ENCODE measurements at places on chromosomes 4 and X.

GRCh38 chr4:84647312-84647884, 64.5 kb downstream of the CDS1 start:
- DNase-seq: no peak

DNA sequence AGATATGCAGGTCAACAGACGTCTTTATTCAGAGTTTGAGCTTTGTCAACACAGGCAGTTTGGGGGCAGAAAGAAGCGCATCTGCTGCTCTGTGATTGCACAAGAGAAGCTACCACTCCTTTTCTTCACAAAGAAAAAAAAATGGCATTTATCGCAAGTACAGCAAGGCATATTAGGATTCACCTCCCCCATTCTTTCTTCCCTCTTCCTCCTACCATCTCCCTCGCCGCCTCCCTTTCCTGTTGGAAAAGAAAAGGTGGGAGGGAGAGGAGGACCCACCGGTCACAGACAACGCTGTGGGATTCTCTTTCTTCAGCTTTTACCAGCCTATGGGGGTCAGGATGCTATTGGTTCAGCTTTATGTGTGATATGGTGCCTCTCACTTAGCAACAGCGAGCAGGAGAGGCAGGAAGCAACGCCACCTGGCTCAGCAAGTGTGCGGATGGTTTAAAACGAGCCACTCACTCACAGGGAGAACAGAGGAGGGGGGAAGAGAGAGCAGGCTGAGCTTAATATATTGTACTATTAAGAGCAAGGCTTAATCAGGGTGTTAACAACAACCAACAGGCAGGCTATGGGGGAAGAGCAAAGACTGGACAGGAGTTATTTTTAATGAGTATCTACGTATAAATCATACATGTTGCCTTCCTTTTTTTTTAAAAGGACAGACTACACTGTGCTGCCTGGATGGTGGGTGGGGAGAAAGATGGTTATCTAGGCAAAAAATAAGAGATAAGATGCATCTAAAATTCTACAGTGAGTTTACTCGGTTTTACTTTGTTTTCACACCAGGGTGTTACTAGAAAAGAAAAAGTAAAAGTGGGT, 104.7 kb downstream of the MAML3 start:
- peak; percentile 15 for DNase-seq

- no peak for DNase-seq
Measured at GRCh38 chr4:54904953-54905352, 220.4 kb downstream of the KDR start.

DNA sequence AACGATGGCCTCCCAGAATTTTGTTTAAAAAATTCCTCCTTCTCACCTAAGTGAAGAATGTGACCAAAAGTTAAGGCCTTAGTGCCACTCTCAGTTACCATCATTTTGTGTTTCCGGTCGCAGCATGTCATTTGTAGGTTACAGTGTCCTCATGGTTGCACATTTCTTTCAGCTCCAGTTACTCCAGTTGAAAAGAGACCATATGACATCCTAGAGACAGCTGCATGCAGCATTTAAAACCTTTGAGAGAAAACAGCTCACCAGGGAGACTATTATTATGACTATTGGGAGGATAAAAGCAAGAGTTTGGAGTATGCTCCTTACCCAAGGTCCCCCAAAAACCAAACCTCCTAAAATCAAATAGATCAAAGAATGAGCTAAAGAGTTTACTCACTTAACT, 45.8 kb downstream of the MGARP start:
- no peak for DNase-seq

DNA sequence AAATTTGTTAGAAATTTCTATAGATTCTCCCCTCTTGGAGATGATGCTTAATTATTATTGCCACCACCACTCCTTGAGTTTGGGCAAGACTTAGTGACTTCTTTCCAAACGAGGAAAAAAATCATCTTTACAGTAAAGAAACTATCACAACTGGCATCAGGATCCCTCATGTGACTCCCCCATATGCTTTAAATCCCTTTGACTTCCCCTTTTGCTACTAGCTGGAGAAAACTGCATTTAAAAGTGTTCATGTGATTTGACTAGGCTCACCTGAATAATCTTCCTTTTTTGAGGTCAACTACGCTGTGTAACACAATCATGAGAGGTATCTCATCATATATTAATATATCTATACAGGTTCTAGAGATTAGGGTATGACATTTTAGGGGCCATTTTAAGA, 30.3 kb upstream of the ENOX2 start:
- DNase-seq: no peak

GRCh38 chrX:17605676-17606075, 131.6 kb upstream of the SCML1 start:
- DNase-seq: no peak

DNA sequence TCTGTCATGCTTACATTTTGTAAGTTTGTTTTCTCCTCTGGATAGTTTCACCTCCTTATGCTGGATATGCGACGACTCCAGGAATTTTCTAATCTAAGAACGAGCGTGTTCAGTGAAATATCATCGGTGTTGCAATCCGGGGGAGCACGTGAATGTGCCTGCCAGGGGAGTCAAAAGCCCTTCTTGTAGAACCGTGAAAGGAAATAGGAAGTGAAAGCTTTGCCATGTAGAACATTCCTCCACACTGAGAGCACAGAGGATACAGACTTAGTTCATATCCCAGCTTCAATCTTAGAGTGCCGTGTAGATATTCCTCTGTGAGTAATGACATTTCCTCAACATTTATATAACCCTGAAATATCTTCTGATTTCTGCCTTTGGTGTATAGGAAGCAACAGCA, 121.2 kb downstream of the VEGFC start:
- DNase-seq: no peak

- no peak for DNase-seq
Measured at GRCh38 chr4:2365054-2365912, 53.2 kb downstream of the ZFYVE28 start.

DNA sequence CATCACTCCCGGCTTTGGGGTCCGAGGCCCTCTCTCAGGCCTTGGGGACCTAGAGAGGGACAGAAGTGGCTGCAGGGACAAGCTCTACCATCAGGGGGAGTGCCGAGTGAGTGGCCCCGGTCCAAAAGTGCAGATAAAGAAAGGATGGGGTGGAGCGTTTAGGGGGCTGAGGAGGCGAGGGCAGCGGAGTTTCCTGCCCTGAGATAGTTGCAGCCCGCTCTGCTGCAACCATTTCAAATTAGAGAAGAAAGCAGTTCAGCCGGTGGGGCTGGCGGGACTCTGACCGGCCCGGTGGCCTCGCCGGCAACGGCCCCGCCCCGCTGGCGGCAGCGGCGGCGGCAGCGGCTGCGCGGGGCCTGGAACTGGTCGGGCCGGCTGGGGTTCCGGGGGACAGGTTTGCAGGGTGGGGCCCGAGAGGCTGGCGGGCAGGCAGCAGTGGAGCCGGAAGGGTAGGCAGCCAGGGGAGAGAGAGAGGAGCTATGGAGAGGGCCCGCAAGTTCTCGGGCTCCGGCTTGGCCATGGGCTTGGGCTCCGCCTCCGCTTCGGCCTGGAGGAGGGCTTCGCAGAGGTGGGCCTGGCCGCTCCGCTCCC, 7.6 kb downstream of the DLG3 start:
- peak; percentile 61 for DNase-seq

DNA sequence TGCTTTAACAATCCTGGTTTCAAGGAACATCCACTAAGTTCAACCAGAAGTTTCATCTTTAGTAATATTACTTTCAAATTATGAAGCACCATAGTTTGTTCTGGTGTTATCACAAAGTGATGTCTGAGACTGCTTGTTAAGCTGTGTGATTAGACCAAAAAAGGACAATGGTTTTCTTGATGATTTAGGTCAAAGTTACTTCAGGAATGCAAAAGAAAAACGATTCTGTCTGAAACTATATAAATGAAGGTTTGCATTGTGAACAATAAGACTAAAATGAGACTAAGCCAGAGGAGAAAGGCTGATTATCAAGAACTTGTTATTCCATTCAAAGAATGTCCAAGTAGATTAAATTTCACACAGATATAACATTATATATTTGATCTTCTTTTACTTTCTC, 122.4 kb upstream of the ETNPPL start:
- no peak for DNase-seq

- no peak for DNase-seq
Measured at GRCh38 chrX:12843668-12844279, 23.1 kb upstream of the TLR7 start.

DNA sequence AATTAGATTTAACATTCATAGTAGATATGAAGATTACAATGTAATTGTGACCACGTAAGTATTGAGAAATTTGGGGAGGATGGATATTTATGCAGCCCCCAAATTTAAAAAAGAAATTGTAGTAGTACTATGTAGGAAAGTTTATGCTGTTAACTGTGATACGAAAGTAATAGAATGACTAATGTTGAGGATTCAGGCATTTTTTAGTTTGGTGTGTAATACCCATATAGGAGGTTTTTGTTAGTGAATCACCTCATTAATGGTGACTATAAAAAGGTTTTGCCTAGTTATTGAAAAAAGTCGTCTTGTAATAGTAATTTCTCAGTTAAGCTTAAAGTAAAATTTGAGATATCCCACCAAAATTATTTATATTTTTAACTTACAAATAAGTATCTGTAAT, 67.2 kb downstream of the SMARCAD1 start:
- DNase-seq: no peak

DNA sequence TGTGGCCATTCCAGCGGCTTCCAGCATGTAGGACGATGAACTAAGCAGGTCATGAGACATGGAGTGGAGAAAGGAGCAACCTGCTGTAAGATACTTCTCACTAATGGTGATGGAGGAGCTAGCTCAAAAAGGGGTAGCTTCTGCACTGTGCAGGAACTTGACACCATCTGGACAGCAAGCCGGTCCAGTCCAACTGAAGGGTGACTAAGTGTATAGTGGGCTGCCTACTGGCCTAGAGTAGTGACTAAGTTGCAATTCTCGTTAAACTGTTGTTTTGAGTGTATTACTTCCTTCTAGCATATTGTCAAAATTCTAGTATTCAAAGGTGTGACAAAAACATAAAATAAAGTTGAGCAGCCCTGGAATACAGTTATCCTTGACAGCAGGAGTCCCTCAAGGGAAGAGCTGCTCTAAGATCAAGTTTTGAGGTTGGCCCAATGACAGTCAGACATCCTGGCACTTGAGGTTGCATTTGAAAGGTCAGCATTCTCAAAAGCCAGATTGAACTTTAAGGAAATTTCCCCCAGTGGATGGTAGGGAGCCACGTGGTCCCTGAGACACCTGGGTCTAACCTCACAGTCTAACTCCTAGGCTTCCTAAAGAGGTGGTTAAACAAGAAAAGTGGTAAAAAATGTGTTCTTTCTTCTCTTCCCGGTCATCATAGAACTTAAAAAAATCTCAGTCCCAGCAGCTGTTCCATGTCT, 8.0 kb downstream of the CETN2 start:
- no peak for DNase-seq
